ENCODE measurements at places on chromosomes 3 and 15. TPM values are rescaled to one million over a fixed set of nuclear protein-coding genes. Genes with fewer than 3 reads are reported as not detected.

- no peak for DNase-seq
Measured at GRCh38 chr15:69154078-69154477, 6.4 kb upstream of the GLCE start.

- DNase-seq = no peak
Measured at GRCh38 chr3:59249004-59249403, 199.2 kb upstream of the CFAP20DC start.

- no peak for DNase-seq
Measured at GRCh38 chr3:187015903-187016638, 85.7 kb downstream of the ST6GAL1 start.

Gene ATP13A4
- 0.80 TPM for total RNA-seq

Gene NOX5
- total RNA-seq = 0.19 TPM
